ENCODE measurements at places on chromosomes 4 and X.
A peak's percentile ranks its signal among the peaks of the same experiment; 100 is the strongest.

- no peak for DNase-seq
Measured at GRCh38 chr4:4950561-4951290, 68.5 kb downstream of the CYTL1 start.

DNA sequence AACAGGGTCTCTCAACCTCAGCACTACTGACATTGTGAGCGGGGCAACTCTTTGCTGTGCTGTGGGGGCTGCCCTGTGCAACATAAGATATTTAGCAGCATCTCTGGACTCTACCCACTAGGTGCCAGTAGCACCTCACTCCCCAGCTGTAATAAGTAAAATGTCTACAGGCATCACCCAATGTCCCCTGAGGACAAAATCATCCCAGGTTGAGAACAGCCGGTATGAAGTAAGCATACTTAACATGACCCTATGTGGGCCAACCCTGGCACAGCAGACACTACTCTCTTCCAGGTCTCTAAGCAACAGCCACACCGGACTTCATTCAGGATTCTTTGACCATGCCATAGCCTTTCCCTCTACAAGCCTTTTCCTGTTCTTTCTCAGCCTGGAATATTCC is 10.5 kb upstream of the MGST2 start:
- DNase-seq, result no peak

DNA sequence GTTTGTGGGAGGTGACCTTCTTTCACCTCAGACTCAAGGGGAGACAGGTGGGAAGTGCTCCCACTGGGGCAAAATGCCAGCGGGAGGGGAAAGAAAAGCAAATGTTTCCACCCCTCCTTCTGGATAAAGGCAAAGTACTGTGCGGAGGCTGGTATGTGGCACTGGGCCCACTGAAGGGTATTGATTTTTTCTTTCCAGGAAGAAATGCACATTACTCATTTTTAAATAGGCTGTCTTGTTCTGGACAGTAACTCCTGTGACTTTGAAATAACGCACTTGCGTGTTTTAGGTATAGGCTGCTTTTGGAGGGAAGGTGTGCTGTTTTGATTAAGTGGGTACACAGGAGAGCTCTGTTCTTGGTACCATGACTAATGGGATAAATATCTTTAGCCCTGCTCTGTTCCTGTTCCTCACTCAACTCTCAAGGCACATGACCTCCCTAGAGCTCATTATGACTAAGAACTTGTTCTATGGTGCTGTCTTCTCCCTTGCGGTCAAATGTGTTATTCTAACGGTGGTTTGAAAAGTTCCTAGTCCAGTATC is 40.7 kb upstream of the MBTPS2 start:
- no peak for DNase-seq

DNA sequence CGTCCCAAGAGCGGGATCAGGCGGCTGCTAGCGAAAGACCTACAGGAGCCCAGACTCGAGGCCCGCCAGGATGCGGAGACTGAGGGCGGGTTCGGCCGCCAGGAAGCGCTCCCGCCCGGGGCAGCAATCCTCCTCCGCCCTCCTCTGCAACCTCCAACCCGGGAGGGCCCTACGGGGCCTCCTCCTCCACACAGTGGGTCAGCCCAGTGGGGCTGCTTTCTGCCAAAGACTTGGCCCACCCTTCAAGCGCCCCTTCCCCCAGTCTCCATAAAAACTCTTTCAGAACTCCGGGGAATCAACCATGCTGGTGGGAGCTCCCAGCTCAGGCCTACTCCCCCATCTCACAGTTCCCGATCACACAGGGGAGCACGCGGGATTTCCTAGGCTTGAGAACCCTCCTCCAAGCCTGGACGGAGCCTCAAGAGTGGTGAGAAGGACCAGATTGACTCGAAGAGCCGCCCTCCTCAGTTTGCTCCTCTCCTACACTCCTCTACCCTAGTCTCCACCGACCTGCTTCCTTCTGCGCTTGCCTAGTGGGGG is 77.5 kb downstream of the RLIM start:
- no peak for DNase-seq

DNA sequence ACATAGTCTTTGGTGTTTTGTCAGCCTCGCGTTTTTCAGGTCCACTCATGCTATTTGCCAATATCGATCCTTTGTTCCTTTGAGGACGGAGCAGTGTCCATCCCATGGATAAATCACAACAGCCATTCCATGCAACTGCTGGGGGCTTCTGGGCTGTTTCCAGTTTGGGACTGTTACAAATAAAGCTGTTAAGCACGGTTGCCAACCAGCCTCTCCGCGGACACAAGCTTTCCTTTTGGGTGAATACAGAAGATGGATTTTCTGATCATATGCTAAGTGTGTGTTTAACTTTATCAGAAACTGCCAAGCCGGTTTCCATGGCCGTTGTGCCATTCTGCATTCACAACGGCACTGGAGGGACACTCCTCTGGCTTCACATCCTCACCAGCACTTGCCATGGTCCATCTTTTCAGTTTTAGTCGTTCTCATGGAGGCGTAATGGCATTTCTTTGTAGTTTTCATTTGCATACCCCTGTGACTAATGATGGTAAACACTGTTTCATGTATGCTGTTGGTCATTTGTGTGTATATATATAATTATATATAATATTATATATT is 67.8 kb downstream of the ABLIM2 start:
- no peak for DNase-seq

GRCh38 chr4:76548704-76549103 is 113.7 kb downstream of the SHROOM3 start:
- no peak for DNase-seq

DNA sequence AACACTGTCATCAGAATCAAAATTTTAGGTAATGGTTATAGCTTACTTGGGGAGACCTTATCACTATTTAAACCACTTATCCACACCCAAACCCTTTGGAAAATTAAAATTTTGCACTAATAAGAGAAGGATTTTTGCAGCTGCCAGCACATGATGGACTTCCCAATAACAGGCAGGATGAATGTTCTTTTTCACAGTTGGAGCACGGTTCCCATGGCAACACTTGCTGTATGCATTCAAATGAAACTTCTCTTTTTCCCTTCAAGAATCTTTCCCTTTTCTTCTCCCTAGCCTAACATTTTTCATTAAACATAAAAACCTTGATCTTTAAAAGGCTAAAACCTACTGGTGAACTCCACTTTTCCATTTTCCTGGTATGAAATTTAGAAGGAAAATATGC is 768.2 kb downstream of the KCTD8 start:
- DNase-seq, result no peak

GRCh38 chrX:150199803-150200202 is 163.3 kb upstream of the MAMLD1 start:
- DNase-seq, result no peak

- no peak for DNase-seq
Measured at GRCh38 chr4:109879081-109879480, 31.2 kb downstream of the LRIT3 start.

DNA sequence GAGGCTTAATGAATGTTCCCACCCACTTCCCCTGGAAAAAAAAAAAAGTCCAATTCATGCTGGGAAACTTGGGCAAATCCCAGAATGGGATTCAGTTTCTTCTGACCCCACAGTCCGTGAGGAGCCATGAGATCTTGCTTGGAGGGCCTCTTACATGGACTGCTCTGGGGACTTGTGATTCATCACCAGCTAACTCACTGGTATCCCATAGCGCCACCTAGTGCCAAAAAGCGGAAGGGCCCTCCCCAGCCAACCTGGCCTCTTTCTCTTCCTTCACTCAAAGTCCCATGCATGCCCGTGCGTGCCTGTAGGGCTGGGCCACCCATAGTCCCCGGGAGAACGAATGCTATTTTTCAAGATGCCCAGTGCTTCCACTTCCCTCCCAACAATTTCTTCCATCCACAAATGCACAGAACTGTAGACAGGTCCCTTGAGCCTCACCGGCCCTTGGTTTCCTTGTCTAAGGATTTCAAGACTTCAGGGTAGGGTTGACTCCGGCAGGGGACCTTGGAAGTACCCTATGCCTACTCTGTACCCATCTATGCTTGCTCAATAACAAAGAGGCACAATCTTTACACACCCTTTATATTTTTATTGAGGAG is 5.1 kb downstream of the RTL5 start:
- peak; percentile 43 for DNase-seq

DNA sequence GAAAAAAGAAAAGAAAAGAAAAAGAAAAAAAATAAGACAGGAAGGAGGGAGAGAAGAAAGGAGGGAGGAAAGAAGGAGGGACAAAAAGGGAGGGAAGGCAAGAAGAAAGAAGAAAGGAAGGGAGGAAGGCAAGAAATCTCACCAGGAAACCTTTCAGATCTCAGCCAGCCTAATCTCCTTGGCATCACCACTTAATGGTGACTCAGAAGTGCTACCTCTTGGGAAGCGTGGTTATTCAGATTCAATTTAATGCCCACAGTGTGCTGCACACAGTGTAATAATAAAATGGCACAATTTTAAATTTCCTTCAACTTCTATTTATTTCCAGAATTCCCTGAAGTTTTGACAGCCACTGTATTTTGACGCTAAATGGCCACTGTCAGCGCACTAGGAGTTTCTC is 50.3 kb downstream of the DKK2 start:
- no peak for DNase-seq

- no peak for DNase-seq
Measured at GRCh38 chr4:80787306-80787705, 243.2 kb upstream of the BMP3 start.

DNA sequence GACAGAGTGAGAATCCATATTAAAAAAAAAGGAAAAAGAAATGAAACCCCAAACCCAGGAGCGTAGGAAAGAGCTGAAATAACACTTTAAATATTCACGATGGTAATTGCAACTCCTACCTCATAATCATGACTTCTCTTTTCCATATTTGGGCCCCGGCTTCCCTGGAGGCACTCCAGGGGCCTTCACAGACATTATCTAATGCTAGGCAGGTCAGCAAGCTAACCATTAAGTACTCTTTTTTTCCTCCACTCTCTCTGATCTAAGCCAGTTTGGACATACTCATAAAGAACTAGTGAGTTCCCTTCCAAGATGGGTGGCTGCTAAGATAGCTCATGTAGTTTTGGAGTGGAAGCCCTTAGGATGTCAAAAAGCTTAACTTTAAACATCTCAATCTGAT is 83.2 kb downstream of the SH3KBP1 start:
- no peak for DNase-seq

- no peak for DNase-seq
Measured at GRCh38 chr4:130028552-130028951, 932.6 kb downstream of the C4orf33 start.

GRCh38 chr4:56055027-56055977 is 106.6 kb downstream of the CEP135 start:
- DNase-seq, result no peak

DNA sequence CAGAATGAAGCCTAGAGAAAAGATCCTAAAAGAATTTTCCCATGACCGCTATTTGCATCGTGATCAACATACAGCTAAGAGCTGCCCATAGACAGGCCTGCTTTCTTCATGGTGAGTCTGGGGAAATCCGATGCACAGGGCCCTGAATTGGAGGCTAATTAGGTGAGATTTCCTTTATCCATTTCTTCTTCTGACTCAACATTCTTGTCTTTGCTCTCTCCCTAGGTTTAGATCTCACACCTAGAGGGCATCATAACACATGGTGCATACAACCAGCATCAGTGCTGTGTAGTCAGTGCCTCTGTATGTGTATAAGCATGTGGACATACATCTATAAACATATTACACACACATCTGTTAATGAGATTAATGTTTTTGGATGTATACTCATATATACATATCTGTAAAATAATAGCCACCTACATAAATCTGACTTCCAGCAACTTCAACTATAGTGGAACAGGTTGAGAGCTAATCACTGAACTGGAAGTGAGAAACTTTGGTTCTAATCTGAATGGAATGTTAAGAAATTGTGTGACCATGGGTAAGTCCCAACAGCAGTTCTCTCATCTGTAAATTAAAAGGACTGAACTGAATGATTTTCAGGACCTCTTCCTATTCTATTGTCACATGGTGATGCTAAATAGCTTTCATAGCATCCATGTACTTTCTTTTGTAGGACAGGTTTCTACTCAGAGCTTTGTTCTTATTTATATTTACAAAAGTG is 17.5 kb downstream of the GATB start:
- DNase-seq, result no peak

DNA sequence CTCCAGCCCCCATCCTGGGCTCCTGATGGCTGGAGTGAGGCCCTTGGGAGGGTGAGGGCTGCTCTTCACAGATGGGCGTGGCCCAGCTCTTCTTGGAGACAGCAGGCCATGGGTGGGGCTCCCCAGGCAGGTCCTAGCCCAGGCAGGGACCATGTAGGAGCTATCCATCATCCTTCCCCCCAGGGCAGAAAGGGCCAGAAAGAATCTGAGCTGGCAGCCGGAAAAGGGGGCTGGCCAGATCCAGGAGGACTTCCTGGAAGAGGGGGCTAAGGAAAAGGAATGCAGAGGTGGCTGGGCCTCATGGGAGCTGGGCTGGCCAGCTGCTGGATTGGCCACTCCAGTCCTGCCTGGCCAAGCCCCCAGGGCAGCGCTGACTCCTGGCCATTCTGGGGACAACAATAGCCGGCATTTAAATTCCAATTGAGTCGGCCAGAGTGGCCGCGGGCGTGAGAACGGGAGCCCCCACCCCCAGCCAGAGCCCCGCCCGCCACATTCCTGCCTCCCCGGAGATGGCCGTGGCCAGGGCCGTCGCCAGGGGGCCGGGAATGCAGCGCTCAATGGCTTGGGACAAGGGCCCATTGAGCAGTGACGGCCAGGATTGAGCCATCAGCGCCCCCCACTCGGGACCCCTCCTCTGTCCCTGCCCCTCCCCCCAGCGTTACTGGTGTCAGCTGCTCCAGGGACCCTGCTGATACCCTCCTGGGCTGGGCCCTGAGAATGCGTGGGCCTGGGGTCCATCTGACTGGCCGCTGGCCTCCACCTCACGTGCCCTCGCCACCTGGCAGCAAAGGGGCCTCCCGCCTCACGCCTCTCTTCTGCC is 15.1 kb upstream of the FGFR3 start:
- DNase-seq, result peak; percentile 10

GRCh38 chr4:62816566-62816965 is 1592.7 kb downstream of the TECRL start:
- DNase-seq, result no peak

- DNase-seq, result peak; percentile 12
Measured at GRCh38 chrX:1086444-1087409, 125.7 kb downstream of the CRLF2 start.

- no peak for DNase-seq
Measured at GRCh38 chrX:57902633-57903032, 7.6 kb downstream of the ZXDA start.

GRCh38 chr4:47536966-47537365 is 51.9 kb downstream of the ATP10D start:
- DNase-seq, result no peak

DNA sequence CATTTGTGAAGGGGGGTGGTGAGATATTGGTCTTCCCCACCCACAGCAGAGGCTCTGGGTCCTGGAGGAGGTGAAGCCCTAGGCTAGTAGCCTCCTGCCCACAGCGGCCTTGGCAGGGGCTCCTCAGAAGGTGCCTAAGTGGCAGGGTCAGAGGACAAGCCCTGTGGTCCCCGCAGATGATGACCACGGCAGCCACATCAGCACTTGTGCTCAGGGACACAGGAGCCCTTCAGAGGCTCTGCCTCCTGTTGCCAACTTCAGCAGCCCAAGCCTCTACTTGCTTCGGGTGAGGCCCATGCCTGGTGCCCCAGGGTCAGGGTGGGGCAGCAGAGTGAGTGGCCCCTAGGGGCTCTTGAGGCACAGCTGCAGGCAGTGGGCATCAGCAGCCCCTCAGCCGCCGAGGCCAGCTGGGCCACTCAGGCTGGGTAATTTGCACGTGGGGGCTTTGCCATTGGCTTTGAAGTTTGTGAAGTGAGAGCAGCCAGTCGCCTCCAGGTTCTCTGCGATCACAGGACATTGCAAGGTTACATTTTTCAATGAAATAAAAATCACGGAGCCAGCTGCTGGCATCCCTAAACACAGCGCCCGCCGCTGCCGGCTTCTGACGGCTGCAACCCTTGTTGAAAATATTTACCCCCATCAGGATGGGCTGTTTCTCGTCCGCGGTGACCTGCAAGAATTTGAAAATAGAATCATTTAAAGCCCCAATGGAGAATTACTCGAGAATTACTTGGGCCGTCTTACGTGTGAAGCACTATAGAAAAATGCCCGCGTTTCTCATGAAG is 108.5 kb downstream of the HMX1 start:
- no peak for DNase-seq
